GM23338 (cell line): ENCODE measurements at places on chromosomes 6 and 20. TPM values are rescaled to one million over a fixed set of nuclear protein-coding genes. Genes with fewer than 3 reads are reported as not detected.

The HLA-DRB1 gene
- 0.38 and 0.74 TPM in 2 replicates for total RNA-seq

The HLA-DOA gene
- total RNA-seq, result 30.5 and 34.2 TPM in 2 replicates

The FOXF2 gene
- total RNA-seq, result not detected in 2 replicates

The OR2J3 gene
- total RNA-seq, result 0.35 TPM in 1 of 2 replicates, not detected in the other

The HSD17B8 gene
- total RNA-seq, result 8.9 and 16.0 TPM in 2 replicates

The ADGB gene
- total RNA-seq, result not detected in 2 replicates

The CTCFL gene
- total RNA-seq, result 1.4 and 2.1 TPM in 2 replicates

The LY6G6C gene
- not detected in 2 replicates for total RNA-seq

The SLC35D3 gene
- total RNA-seq, result 0.59 and 1.5 TPM in 2 replicates

The ITPA gene
- total RNA-seq, result 45.3 and 57.5 TPM in 2 replicates

The C20orf202 gene
- not detected in 2 replicates for total RNA-seq

The PRRT1 gene
- 1.2 TPM in 1 of 2 replicates, not detected in the other for total RNA-seq

The VTA1 gene
- 102 and 109 TPM in 2 replicates for total RNA-seq

The GSTA3 gene
- not detected in 2 replicates for total RNA-seq

The IYD gene
- total RNA-seq, result not detected in 2 replicates

The ABHD16B gene
- total RNA-seq, result not detected in 2 replicates

The SLA2 gene
- 0.62 TPM in 1 of 2 replicates, not detected in the other for total RNA-seq

The SLC22A2 gene
- 0.35 and 1.1 TPM in 2 replicates for total RNA-seq

The RNF182 gene
- 8.1 and 9.8 TPM in 2 replicates for total RNA-seq

The PHACTR1 gene
- 11.7 and 19.3 TPM in 2 replicates for total RNA-seq

The ROMO1 gene
- 127 and 152 TPM in 2 replicates for total RNA-seq

The FBXO9 gene
- total RNA-seq, result 19.3 and 29.8 TPM in 2 replicates

The SEMG1 gene
- total RNA-seq, result 3.3 and 4.0 TPM in 2 replicates

The CCN2 gene
- total RNA-seq, result 159 and 177 TPM in 2 replicates

The HLA-DRA gene
- total RNA-seq, result 4.4 and 6.9 TPM in 2 replicates

The RAET1L gene
- total RNA-seq, result not detected in 2 replicates

The L3MBTL1 gene
- 17.4 and 33.6 TPM in 2 replicates for total RNA-seq

The PTPRT gene
- total RNA-seq, result not detected in 2 replicates

The DLK2 gene
- total RNA-seq, result 0.16 and 0.21 TPM in 2 replicates

The TRIM31 gene
- not detected in 2 replicates for total RNA-seq

The HRH3 gene
- total RNA-seq, result 2.9 and 5.2 TPM in 2 replicates

The MTFR2 gene
- total RNA-seq, result 6.1 and 7.4 TPM in 2 replicates

The RAB44 gene
- not detected in 2 replicates for total RNA-seq

The EFCAB8 gene
- 0.35 TPM in 1 of 2 replicates, not detected in the other for total RNA-seq

The PCK1 gene
- not detected in 2 replicates for total RNA-seq

The CST7 gene
- not detected in 2 replicates for total RNA-seq

The CST4 gene
- not detected in 2 replicates for total RNA-seq

The SIRPB2 gene
- total RNA-seq, result not detected in 2 replicates

The TBXT gene
- 0.39 TPM in 1 of 2 replicates, not detected in the other for total RNA-seq

The MYCT1 gene
- 1.6 and 2.5 TPM in 2 replicates for total RNA-seq

The RBPJL gene
- total RNA-seq, result 0.66 and 1.4 TPM in 2 replicates

The VWA7 gene
- 0.07 and 0.12 TPM in 2 replicates for total RNA-seq

The HUS1B gene
- 3.9 and 7.0 TPM in 2 replicates for total RNA-seq

The MROH8 gene
- 0.63 TPM in 1 of 2 replicates, not detected in the other for total RNA-seq
